ENCODE measurements at places on chromosomes 2 and 18.

DNA sequence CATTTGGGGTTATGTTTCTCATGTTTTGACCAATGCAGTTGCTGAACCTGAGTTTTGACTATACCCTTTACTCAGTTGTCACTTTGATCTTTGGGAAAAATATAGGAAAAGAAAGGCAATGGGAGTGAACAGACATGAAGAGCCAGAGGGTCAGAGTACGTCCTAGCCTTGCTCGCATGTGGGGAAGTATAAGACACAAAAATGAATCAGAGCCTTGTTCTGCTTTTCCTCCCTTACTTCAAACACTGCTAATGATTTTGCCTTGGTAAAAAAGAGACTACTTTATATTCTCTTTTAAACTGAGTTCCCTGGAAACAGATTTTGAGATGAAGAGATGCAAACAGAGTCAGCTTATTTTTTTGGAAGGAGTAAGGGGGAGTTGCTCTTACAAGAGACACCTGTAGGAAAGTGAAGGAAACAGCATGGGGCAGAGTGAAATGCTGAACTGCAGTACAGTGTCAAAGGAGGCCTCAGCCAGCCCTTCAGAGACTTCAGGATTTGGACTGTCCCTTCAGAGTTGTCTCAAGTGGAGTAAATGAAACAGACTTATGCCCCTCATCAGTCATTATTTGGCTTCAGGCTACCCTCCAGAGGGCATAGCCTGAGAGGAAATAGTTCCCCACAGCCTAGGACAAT lies 11.1 kb upstream of the FAP start:
- no peak for DNase-seq

DNA sequence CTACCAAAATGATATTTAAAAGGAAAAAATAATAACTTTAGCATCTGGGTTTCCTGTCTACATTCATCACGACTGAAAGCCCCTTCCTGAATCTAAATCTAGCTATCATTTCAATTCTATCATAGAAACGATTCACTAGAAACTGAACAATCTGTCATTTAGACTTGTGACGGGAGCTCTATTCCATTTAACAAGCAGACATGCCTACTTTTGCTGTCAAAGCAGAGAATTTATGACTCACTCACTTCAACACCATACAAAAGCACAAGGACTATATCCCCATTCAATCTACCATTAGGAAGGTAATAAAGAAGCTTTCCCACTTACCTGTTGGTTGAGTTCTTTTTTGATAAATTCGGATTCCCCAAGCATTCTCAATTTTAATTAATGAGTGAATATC lies 1072.3 kb downstream of the LRP1B start:
- DNase-seq = no peak

DNA sequence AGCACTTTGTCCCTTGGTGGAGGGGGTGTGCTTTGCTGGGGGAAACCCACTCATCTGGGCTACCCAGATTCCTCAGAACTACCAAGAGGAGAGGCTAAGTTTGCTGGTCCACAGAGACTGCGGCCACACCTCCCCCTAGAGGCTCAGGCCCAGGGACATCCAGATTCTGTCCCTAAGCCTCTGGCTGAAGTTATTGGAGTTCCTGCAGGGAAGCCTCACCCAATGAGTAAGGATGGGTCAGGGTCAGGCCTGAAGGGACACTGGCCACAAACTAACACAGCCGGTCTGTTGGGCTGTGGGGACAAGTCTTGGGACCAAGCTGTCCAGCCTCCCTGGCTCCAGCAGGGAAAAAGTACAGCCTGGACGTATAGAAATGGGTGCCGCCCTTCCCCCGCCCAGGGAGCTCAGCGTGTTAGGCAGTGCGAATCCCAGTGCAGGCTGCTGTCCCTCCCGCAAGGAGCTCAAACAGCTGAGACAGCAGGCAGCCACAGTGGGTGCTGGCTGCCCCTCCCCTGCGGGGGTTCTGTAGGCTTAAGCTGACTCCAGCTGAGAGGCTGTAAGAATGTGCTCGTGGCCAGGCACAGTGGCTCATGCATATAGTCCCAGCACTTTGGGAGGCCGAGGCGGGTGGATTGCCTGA lies 86.9 kb upstream of the ARL5A start:
- no peak for DNase-seq

DNA sequence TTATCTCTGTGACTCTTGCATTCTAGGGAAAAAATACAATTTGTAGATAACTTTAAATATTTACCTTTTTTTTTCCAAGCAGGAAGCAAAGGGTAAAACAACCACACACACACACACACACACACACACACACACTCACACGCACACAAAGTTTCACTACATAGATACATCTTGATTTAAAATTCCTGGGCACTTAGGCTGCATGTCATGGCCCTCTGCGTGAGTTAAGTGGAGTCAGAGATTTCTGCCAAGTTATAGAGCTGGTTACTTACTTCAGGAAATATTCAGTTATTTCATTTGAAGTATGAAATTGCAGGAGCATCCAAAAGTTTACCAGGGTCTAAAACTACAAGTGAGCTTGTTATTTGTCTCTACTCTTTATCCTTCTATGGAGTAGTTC lies 612.0 kb downstream of the IRS1 start:
- no peak for DNase-seq

DNA sequence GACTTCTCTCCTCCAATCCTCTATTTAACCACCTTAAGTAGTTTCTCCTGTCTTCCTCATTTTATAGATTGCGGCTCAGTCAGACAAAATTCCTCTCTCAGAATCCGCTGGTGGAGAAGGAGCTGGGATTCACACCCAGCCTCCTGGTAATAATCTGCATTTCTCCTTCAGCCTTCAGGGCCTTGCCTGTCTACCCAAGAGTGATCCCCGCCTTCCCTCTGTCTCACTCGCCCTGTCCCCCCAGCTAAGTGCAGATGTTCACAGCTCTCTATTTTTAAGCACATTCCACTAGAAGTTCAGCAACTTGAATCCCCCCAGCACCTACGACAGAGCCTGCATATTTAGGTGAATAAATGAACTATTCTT lies 212.5 kb upstream of the HAAO start:
- no peak for DNase-seq

GRCh38 chr18:34283506-34283905 lies 58.8 kb upstream of the NOL4 start:
- no peak for DNase-seq

Data from left cardiac atrium (tissue), 4 donors.